ENCODE measurements at places on chromosomes 12 and 14.

DNA sequence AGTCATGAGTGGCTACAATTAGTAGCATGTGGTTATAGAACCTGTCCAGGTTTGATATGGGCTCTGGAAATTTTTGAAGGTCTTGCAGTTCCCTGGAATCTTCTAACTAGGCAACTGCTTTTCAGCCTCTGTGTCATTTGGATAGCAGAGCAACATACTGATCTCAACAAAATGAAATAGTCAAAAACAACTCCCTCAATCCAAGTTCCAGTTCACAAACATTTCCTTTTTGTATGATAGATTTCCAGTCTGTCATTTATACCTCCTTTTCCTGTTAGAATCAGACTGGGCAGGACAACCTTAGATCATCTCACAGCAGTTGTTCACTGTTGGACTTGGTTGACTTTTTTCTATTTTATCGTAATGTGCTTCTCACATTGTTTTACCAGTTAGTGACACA, 442.1 kb upstream of the PDE3A start:
- DNase-seq = no peak

DNA sequence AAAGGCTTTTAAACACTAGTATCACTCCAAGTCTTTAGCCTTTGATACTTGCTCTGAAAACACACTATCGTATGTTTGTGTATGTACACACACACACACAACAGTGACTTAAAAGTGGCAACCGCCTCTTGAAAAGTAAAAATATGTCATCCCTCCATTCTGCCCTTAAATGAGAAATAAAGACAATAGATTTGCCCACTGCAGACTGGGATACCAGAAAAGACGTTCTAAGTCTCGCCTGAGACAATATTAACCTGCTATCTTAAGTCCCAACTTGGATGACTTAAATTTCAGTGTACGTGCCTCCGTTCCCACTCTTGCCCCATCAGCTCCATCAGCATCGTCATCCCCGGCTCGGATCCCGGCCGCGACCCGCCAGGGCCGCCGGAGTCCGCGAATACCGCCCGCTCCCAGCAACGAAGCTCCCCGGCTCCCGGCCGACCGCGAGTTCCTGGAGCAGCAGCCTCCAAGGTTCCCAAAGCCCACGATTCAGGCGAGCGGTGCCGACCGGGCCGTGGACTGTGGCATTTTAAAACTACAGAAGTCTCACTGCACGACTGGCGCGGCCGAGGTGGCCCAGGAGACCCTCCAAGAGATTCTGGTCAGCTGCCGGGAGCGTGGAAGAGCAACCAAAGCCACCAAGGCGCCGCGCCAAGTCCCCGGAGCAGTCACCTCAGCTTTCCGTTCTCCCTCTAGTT, 2.8 kb upstream of the ARID2 start:
- DNase-seq = peak; percentile 58

- no peak for DNase-seq
These were observed 79.8 kb downstream of the TTC8 start for GRCh38 chr14:88904206-88904647.

GRCh38 chr12:54134850-54135249, 53.9 kb downstream of the SMUG1 start:
- DNase-seq = no peak

DNA sequence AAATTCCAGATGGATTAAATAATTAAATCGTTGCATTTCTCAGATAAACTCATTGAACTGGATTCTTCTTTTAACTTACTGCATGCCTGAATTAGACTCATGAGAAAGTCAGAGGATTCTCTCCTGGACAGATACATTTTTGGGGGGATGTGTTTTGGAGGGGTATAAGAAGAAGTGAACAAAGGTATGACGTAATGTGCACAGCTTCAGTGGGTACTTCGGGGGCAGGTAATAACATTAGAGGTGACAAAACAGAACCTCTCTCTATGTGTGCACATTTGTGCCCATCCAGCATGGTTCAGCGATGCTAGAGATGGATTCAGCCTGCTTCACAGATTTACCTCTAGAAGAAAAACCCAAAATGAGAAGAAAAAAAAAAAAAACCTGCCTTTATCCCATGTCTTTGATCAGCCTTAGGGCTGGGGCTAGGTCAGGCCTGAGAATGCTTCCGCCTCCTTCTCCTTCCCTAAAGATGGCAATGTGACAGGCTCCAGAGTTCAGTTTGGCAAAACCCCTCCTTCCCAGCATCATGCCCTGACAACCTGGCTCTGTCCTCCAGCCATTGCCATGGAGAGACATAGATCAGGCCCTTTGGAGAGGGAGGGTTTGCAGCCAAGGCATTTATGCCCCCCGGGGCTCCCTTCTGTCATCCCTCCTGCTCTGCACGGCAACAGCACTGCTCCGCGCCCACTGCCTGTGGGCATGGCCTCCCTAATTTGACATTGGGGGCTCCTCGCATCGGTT, 166.7 kb downstream of the KCNA5 start:
- DNase-seq = no peak

DNA sequence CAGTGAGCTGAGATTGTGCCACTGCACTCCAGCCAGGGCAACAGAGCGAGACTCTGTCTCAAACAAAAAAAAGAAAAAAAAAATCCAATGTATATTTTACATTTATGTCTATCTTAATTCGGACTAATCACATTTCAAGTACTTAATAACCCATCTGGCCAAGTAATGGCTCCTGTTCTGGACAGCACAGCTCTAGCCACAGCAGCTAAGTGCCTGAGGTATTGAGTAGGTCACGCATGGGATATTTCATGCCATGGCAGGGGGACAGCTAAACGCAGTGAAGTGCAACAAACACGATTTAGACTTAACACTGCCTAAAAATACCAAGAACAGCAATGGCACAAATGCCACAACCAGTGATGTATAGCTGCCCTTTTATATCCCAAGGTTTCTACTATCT, 8.0 kb downstream of the BAZ1A start:
- DNase-seq = no peak

DNA sequence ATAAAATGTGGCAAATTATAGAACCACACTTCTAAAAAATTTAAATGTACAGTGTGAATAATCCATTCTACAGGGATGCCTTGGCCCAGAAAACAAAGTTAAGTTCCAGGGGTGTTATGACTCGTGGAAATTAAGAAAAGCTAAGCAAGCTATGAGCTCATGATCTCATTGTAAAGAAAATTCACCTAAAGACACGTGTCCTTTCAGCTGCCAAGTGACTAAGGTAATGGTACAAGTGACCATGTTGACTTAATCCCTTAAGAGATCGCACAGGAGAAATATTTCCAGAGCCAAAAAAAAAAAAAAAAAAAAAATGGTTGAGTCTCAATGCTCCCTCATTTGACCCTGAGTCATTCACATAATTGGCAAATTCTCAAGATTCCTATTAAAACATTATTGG, 51.4 kb upstream of the ANO2 start:
- no peak for DNase-seq

DNA sequence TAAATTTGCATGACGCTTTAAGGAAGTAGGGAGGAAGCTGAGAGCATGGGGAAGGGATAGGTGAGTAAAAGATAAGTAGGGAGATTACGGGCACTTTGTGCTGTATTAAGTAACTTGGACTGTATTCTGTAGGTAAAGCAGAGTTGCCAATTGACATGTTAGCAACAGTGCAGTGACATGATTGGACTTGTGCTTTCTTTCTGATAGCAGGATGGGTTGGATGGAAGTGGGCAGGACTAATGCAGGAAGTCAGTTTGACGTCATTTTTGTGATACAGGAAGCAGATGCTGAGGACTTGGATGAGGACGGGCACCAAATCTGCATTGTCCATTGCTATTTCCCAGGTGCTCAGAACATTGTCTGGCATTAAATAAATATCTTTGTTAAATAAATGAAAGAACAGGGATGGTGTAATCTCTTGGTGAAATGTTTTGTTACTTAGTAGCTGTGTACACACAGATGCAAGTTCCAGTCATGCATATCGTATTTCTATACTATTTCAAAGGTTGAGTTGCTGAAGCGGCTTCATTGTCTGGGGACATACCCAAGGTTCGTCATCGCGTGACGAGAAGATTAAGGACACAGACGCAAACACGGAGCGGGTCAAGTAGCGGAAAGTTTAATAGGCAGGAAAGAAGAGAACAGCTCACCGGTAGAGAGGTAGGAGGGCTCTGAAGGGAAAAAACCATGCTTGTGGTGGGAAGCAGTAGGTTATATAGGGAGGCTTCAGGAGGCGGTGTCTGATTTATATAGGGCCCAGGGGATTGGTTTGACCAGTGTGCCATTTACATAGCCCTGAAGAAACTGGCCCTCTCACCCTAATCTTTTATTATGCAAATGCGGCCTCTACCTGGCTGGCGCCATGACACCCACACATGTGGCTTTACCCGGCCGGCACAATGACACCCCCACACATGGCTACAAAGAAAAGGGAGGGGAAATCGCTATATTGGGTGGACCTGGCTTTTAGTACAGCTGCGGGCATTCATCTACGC, 30.7 kb downstream of the GUCY2C start:
- no peak for DNase-seq

GRCh38 chr12:110704750-110705149, 15.8 kb upstream of the HVCN1 start:
- DNase-seq = no peak

DNA sequence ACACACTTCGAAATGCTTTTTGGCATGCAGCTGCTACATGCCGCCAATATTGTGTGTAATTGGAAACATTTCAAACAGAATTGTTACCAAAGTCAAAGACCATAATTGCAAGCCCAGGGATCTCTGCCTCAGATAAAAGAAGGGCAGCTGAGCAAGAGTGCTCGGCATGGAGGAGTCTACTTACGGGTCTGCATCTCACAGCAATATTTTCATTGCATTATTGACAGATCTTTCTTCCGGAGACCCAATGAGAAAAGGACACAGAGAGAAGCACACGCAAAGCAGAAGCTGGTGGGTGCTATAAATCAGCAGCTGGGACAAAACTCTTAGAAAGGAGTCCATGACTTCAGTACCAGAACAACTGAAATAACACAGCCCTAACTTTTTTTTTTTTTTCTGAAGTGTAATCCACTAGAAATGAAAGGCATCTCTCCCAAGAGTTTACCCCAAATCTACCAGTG, 4.9 kb downstream of the PRICKLE1 start:
- no peak for DNase-seq

- no peak for DNase-seq
These were observed 64.4 kb upstream of the RTL1 start for GRCh38 chr14:100967930-100968329.

DNA sequence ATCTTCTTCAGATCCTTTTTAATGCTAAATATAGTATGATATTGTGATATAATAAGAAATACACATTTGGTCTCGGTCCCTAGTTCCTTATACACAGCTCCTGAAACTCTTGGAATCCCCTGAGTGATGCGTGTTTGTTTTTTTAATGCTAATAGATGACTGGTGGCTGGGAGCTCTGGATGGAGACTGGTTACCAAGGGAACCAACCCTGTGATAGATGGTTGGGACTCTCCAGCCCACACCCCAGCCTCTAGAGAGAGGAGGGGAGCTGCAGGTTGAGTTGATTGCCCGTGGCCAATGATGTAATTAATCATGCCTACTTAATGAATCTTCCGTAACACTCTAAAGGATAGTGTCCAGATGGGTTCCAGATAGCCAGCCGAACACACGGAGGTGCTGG, 140.6 kb downstream of the FBXL14 start:
- no peak for DNase-seq

DNA sequence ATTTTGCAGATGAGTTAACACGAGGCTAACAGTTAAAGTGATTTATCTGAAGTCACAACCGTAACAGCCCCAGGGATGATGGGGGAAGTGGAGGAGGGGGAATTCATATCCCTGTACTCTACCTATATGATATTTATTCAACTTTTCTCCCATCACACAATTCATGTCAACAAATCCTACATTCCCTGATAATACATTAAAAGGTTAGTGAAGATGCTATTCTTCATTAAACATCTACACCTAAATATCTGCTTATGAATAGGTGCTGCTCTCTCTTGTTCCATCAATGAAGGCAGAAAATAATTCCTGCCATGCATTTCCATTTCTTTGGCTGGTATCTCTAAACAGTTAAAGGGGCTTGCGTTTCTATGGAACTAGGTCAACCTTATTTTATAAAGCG, 6.8 kb downstream of the YBX3 start:
- DNase-seq = no peak

DNA sequence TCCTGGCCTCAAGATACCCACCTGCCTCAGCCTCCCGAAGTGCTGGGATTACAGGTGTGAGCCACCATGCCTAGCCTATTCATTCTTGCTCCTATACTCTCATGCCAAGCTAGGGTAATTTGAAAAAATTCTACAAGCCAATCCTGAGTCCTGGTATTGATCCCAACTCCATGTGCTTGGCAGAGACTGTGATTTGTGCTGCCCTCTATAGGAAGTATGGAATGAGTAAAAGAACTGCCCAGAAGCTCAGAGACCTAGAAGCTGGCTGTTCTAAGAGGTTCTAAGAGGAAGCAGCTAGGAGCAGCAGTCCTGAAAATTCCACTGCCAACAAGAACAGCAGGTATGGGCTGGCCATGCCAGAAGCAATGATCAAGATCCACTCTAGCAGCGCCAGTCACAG, 402.5 kb downstream of the PCNX1 start:
- DNase-seq = no peak

GRCh38 chr14:101876555-101876938, 87.8 kb upstream of the DYNC1H1 start:
- no peak for DNase-seq

GRCh38 chr12:69331909-69332684, 16.1 kb upstream of the LYZ start:
- DNase-seq = no peak

All from D341Med (cell line).